ENCODE measurements at places on chromosomes 4 and X. TPM values are rescaled to one million over a fixed set of nuclear protein-coding genes. Genes with fewer than 3 reads are reported as not detected.

F8A2 gene
- not detected for total RNA-seq

DNA sequence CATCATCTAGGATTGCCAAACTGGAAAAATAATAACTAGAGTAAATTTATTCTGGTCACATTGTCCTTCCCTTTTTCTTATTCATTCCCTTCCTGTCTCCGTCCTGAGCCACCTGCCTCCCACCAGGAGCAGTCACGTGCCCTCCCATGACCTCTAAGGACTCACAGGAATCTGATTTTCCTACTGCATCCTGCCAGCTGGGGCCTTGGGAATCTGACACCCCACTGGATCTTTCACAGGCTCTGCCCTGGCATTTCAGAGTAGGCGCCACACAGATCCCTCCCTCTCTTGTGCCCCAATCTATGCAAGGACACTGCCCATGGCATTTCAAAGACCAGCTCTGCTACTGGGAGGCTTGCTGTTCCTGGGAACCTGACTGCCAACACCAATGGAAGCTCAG lies 520.5 kb downstream of the PPARGC1A start:
- no peak for DNase-seq
- no peaks in the 10 kb centered on the region for H3K27me3 ChIP-seq
- H3K36me3 ChIP-seq: no peaks in the 10 kb centered on the region
- H3K4me1 ChIP-seq: peaks cover 29% of the 10 kb centered on the region
- H3K4me3 ChIP-seq: no peak overlapping the region
- H3K27ac ChIP-seq: peak overlapping the region; percentile 35

GRCh38 chr4:7734651-7735260 lies 204.9 kb downstream of the AFAP1 start:
- peaks cover 5% of the 10 kb centered on the region for H3K27me3 ChIP-seq
- H3K4me1 ChIP-seq: no peaks in the 10 kb centered on the region
- no peak for DNase-seq
- H3K4me3 ChIP-seq: no peak overlapping the region
- no peaks in the 10 kb centered on the region for H3K36me3 ChIP-seq

SUV39H1 gene
- 20.8 TPM for total RNA-seq

- peak overlapping the region; percentile 90 for H3K4me3 ChIP-seq
- peaks cover 9% of the 10 kb centered on the region for H3K4me1 ChIP-seq
- DNase-seq: no peak
- H3K27me3 ChIP-seq: no peaks in the 10 kb centered on the region
These were observed 1.6 kb downstream of the PI4K2B start for GRCh38 chr4:25235401-25235800.

DNA sequence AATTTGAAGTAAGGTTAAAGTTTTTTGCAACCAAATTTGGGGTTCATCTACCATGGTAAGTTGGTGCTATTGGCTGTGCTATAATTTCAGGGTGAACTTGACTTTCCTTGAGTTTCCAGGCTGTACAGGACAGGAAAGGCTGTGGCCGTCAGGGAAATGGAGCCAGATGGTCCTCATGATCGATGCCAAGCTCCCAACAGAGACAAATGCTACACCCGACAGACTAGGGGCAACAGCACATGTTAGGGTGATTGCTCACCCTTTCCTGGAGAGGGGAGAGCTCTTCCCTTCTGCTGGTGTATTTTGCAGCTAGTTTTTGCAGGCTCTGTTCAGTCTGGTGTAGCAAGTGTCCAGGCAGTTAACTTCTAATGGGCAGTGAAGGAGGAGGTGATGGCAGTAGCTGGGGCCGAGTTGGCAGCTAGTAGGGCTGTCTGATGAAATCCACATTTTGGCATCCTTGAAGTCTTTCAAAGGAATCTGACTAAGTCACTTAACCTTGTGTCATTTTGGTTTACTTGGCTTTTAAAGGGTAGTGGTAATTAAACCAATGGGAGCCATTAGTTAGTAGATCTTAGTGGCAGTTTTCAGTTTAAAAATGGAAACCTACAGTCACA lies 47.8 kb downstream of the GAB1 start:
- H3K36me3 ChIP-seq: peaks cover 4% of the 10 kb centered on the region
- H3K4me1 ChIP-seq: peaks cover 30% of the 10 kb centered on the region
- H3K27ac ChIP-seq: no peak overlapping the region
- no peak overlapping the region for H3K4me3 ChIP-seq
- H3K27me3 ChIP-seq: no peaks in the 10 kb centered on the region
- DNase-seq: no peak

GRCh38 chr4:175330652-175331051 lies 412.5 kb downstream of the ADAM29 start:
- no peaks in the 10 kb centered on the region for H3K36me3 ChIP-seq
- no peaks in the 10 kb centered on the region for H3K4me1 ChIP-seq
- no peak for DNase-seq
- H3K27me3 ChIP-seq: no peaks in the 10 kb centered on the region
- H3K27ac ChIP-seq: no peak overlapping the region

CFAP47 gene
- 0.75 TPM for total RNA-seq

- no peak overlapping the region for H3K27ac ChIP-seq
- H3K36me3 ChIP-seq: no peaks in the 10 kb centered on the region
- peak overlapping the region; percentile 87 for H3K4me3 ChIP-seq
These were observed 330.5 kb downstream of the HNRNPD start for GRCh38 chr4:82043081-82043808.

NUDT10 gene
- 18.3 TPM for total RNA-seq

EFHC2 gene
- total RNA-seq: 1.2 TPM

DNA sequence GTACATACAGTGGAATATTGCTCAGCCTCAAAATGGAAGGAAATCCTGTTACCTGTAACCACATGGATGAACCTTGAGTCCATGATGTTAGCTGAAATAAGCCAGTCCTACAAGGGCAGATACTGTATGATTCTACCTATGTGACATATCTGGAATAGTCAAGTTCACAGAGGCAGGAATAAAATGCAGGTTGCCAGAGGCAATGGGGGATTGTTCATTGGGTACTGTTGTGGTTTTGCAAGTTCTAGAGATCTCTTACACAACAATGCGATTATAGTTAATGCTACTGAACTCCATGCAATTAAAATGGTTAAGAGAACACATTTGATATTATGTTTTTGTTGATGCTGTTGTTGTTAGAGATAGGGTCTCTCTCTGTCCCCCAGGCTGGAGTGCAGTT lies 74.6 kb downstream of the SHROOM2 start:
- DNase-seq: no peak
- H3K27ac ChIP-seq: no peak overlapping the region
- H3K27me3 ChIP-seq: no peaks in the 10 kb centered on the region
- peaks cover 9% of the 10 kb centered on the region for H3K36me3 ChIP-seq

CLDN22 gene
- not detected for total RNA-seq

DNA sequence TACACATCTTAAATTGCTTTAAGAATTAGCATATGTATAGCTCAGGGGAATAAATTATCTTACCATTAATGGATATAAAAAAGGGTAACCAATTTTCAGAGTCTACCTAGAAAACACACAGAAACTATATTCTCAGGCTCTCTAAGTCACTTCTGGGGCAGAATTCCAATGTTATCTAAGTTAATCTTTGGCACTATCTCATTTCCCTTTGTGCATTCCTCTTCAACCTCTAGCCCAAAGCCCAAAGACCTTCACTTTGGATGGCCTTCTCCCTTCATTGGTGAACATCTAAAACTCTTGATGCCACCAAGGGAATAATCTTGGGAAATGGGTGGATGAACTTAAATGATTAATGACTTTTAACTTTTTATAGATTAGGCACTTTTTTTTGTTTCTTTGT lies 108.3 kb downstream of the APBB2 start:
- H3K36me3 ChIP-seq: no peaks in the 10 kb centered on the region
- H3K4me1 ChIP-seq: no peaks in the 10 kb centered on the region
- H3K27me3 ChIP-seq: no peaks in the 10 kb centered on the region

- H3K27me3 ChIP-seq: no peaks in the 10 kb centered on the region
- H3K4me1 ChIP-seq: peaks cover 10% of the 10 kb centered on the region
- no peak overlapping the region for H3K4me3 ChIP-seq
These were observed 272.1 kb downstream of the RAPGEF2 start for GRCh38 chr4:159374749-159375530.

DNA sequence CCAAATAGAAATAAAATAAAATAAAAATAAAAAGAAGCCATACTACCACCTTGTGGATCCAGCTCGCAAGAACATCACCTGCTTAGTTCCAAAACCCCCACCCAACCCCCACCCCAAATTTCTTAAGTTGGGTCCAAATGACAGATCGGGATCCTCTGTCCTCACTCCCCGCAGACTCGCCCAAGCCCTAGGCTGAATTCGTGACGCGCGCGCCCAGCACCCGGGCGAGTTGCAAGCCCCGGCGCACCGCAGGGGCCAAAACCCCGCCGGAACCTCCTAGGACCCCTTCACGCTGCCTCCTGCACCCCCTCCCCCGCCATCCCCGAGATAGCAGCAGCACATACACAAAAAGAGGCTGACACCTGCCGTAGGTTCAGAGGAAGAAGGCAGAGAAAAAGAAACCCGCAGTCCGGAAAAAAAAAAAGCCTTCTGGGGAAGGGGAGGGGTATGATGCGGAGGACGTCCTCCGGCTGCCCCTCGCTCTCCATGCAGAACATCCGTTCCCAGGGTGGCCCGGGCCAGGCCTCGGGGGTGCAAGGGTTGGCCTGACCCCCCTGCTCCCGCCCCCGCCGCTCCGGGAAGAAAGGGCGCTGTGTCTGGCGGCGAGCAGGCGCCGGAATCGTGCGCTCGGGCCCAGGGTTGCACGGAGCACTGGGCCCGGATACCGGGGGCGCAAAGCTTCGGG lies 2.6 kb downstream of the NLGN4X start:
- H3K27ac ChIP-seq: peak overlapping the region; percentile 63
- peaks cover 3% of the 10 kb centered on the region for H3K36me3 ChIP-seq
- H3K4me3 ChIP-seq: peak overlapping the region; percentile 98
- DNase-seq: peak; percentile 66

DNA sequence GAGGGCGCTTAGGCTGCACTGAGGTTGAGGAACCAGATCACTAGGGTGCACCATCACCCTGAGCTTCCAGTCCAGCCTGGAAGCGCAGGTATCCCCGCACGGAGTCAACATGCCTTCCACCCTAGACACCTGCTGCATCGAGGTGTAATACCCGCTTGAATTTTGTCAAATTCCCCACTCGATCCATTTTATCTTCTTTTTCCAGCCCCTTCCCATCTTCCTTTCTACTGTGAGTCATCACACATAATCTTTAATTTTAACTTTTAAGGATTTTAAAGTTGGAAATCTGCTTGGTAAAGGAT lies 821 bp downstream of the PLK4 start:
- no peak for DNase-seq
- peaks cover 27% of the 10 kb centered on the region for H3K4me1 ChIP-seq
- H3K4me3 ChIP-seq: peak overlapping the region; percentile 96
- H3K36me3 ChIP-seq: peaks cover 15% of the 10 kb centered on the region

Measured in neural crest cell (in vitro differentiated cells).